ENCODE measurements at places on chromosomes 6 and 20. TPM values are rescaled to one million over a fixed set of nuclear protein-coding genes. Genes with fewer than 3 reads are reported as not detected.

The ZSCAN9 gene
- total RNA-seq, result 0.91 TPM

The GDAP1L1 gene
- total RNA-seq, result not detected

The RNGTT gene
- total RNA-seq, result 22.0 TPM

The C2 gene
- total RNA-seq, result 1.3 TPM

The ARG1 gene
- total RNA-seq, result 5.3 TPM

The TAGAP gene
- total RNA-seq, result 330 TPM

DNA sequence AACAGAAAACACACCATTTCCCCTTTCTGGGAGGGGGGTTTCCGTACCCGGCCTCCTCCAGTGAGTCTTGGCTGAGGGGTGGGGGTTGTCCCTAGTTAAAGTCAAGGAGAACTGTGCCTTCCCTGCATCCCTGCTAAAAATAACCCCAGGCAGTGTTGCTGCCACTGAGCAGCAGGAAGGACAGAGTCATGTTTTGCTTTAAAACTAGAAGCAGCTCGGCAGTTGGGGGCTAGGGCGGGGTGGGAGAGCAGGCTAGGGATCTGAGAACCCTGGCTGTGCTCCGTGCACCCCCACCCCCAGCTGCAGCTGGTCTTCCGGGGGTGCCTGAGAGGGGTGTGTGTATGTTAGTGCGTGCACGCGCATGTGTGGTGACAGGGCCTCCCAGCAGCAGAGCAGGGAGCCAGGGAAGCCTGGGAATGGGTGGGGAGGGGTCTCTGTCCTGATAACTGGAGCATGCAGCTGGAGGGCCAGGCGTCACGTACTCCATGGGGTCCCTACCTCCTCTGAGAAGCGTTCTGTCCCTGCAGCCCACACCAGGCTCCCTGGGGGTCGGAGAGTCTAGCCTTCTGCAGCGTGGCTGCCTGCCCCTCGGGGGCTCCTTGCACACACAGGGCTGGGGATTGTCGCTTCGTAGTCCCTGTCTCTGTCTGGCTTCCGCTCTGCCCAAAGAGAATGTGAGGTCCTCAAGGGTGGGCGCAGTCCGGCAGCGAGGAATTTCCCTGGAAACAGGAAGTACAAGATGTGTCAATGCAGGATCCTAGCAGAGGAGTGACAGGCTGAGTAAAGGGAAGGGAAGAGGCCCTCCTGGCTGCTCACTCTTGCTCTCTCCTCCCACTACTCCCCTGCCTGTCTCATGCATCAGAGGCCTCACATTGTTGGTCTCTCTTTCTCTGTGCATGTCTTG, 16.8 kb upstream of the ARMC12 start:
- peak; percentile 46 for DNase-seq
- no peak overlapping the region for H3K27ac ChIP-seq
- no peak overlapping the region for H3K4me3 ChIP-seq

DNA sequence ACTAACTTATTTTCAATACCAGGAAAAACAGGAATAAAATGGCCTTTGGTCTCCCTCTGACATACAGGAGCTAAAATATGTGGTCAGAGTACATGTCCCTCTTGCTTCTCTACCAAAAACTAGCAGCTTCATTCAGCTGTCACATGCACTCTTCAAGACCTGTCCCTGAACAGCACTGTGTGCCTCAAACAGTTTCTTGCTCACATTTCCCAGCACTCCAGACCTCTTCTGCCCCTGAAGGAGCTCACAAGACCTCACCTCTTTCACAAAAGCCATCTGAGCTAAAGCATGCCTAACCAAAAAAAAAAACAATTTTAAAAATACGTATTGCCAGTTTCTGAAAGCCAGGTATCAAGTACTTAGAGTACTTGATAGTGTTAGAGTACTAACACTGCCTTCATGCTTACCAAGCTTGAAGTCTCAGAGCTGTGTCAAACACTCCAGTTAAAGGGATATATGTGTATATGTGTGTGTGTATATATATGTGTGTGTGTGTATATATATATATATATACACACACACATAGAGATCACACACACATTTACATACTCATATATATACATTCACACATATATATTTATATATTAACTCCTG, 148.3 kb upstream of the POU3F2 start:
- H3K4me3 ChIP-seq, result no peak overlapping the region
- no peaks in the 10 kb centered on the region for H3K27me3 ChIP-seq
- DNase-seq, result no peak
- H3K27ac ChIP-seq, result no peak overlapping the region
- H3K36me3 ChIP-seq, result no peaks in the 10 kb centered on the region

- DNase-seq, result no peak
- H3K36me3 ChIP-seq, result no peaks in the 10 kb centered on the region
- H3K4me3 ChIP-seq, result no peak overlapping the region
- H3K27me3 ChIP-seq, result peaks cover 22% of the 10 kb centered on the region
Measured at GRCh38 chr6:166174031-166174430, 6.4 kb upstream of the TBXT start.

DNA sequence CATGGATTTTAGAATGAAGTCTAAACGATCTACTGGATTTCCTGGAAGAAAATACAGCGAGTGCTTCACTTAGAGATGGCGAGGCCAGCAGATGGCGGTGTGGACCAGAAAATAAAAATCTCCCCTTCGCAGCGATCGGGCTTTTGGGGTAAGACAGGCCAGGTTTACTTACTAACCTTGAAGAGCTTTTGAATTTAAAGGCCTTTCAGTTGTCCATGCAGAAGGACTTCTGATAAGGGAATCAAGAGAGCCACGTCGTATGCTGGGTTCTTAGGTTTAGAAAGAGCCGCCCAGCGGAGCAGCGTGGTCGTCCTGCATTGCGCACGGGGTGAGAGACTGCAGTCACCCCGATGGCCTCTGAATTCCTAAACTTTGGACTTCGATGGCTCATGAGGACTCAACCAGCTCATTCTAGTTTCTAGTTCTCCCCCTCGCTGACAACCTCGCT, 125.2 kb upstream of the RALGAPA2 start:
- H3K27me3 ChIP-seq, result no peaks in the 10 kb centered on the region
- H3K27ac ChIP-seq, result no peak overlapping the region
- H3K4me1 ChIP-seq, result no peaks in the 10 kb centered on the region
- H3K36me3 ChIP-seq, result no peaks in the 10 kb centered on the region

- no peak overlapping the region for H3K4me3 ChIP-seq
- no peaks in the 10 kb centered on the region for H3K36me3 ChIP-seq
- no peak for DNase-seq
- H3K4me1 ChIP-seq, result no peaks in the 10 kb centered on the region
Measured at GRCh38 chr6:101462576-101462975, 69.1 kb downstream of the GRIK2 start.

GRCh38 chr20:47713878-47714450, 71.3 kb downstream of the SULF2 start:
- no peaks in the 10 kb centered on the region for H3K4me1 ChIP-seq
- no peak overlapping the region for H3K4me3 ChIP-seq
- H3K27ac ChIP-seq, result no peak overlapping the region
- no peaks in the 10 kb centered on the region for H3K36me3 ChIP-seq
- no peaks in the 10 kb centered on the region for H3K27me3 ChIP-seq
- DNase-seq, result no peak

GRCh38 chr6:99032396-99032795, 84.7 kb upstream of the FBXL4 start:
- H3K4me1 ChIP-seq, result no peaks in the 10 kb centered on the region
- DNase-seq, result no peak
- H3K27ac ChIP-seq, result no peak overlapping the region
- no peaks in the 10 kb centered on the region for H3K36me3 ChIP-seq
- H3K27me3 ChIP-seq, result no peaks in the 10 kb centered on the region
- no peak overlapping the region for H3K4me3 ChIP-seq

GRCh38 chr6:70210462-70210861, 92.4 kb downstream of the COL9A1 start:
- no peaks in the 10 kb centered on the region for H3K36me3 ChIP-seq
- H3K27me3 ChIP-seq, result peaks cover 2% of the 10 kb centered on the region
- H3K27ac ChIP-seq, result no peak overlapping the region
- no peaks in the 10 kb centered on the region for H3K4me1 ChIP-seq
- DNase-seq, result peak; percentile 3

GRCh38 chr6:33590531-33591198, 10.6 kb upstream of the BAK1 start:
- peaks cover 19% of the 10 kb centered on the region for H3K4me1 ChIP-seq
- DNase-seq, result no peak
- no peaks in the 10 kb centered on the region for H3K27me3 ChIP-seq
- H3K36me3 ChIP-seq, result no peaks in the 10 kb centered on the region
- H3K4me3 ChIP-seq, result no peak overlapping the region

DNA sequence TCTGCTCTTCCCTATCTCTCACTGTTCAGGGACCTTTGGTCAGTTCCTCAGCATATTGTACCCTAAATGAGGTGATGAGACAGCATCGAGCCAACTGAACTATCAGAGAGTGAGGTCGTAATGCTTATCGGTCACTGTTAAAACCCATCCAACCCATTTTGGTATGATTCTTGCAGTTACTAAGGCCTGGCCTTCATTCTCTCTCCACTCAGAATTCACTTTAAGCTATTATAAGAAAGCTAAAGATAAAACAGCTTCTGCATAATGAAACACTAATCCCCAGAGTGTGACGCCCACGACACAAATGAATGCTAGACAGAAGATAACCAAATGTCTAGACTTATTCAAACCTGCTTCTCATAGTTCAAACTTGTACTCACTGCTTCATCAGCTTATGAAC, 175.8 kb downstream of the GMPR start:
- no peaks in the 10 kb centered on the region for H3K27me3 ChIP-seq
- peak overlapping the region; percentile 77 for H3K27ac ChIP-seq
- no peak for DNase-seq
- H3K4me1 ChIP-seq, result peaks cover 50% of the 10 kb centered on the region

DNA sequence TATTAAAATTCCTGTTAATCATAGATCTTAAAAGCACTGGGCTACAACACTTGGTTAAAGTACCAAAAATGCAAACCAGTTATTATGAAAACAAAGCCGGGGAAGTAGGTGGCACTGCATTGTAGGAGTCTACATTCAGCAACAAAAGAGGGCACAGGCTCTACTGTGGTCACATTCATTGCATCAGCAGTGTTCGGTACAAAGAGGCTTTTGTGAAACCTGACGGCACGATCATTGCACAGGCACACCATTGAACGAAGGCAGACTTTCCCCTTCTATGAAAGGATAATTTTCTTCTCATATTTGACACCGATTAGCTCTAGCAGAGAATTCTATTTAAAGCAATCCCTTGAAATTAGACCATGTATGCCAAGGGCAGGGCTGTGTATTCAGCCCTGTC, 44.6 kb upstream of the AGPAT4 start:
- no peak for DNase-seq
- H3K4me1 ChIP-seq, result no peaks in the 10 kb centered on the region
- no peaks in the 10 kb centered on the region for H3K27me3 ChIP-seq
- H3K4me3 ChIP-seq, result no peak overlapping the region
- no peak overlapping the region for H3K27ac ChIP-seq

All from CD4-positive, CD25-positive, alpha-beta regulatory T cell (primary cell).